NCI-H446 treated with DMSO at 0.1 percent for 48 hours (cell line): ENCODE measurements at places on chromosomes 5 and 9.

DNA sequence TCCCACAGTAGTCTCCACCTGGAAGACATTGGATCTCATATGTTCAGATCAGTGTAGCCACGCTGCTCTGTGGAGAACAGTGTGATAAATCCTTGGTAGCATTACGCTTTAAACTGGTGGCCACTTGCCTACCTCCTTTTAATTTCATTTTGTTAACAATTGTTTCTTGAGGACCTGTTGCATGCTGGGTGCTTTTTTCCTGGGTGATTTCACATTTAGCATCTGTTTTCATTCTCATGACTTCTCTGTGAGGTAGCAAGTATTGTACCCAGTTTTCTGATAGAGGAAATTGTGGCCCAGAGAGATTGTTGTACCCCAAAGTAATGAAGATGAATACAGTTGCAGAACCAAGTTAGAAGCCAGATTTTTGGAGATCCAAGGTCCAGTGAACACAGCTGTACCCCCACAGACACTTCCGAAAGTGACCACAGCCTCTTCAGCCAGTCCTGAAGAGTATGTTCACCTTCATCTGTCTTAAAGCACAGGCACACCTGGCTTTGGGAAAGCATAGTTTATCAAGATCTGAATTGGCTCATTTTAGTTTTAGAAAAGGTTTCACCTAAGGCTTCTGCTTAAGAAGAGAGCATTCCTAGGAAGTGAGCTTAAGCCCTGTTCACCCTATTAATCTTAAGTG, 75.2 kb downstream of the F2RL2 start:
- DNase-seq: no peak

GRCh38 chr9:7871977-7872730, 72.6 kb upstream of the DMAC1 start:
- DNase-seq: no peak

DNA sequence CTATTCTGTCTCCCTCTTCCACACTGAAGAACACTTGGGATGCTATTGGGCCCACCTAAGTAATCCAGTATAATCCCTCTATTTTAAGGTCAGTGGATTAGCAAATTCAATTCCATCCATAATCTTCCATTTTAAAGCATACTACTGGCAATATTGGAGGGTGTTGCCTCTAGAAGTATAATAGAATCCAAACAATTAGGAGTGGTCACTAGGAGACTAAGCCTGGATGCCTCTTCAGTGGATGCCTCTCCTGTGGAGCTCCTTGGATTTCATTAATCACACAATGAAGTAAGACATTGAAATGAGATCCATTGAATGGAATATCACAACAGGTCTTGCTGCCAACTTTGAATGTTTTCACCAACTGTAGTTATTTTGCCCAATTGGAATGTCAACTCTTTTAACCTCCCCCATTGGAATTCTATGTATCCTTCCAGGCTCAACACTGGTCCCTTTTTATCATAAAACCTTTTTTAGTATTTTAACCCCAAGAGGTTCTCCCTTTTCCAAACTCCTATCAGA, 311.6 kb downstream of the PLK2 start:
- DNase-seq: no peak

DNA sequence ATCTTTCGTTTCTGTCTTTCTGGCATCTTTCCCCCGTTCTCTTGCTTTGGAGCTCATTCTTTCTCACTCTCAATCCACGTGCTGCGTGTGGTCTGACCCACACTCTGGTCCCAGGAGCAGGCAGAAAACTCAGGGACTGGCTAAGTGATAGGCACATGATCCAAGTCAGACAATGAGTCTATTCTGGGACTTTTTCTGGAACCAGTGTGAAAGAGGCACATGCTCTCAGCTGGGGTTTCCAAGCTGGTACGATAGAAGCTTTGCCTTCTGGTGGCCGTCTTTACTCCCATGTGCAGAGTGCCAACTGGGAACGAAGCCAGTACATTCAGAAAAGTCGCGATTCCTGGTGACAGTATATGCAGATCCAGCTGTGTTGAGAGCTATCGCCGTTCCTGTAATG, 94.4 kb downstream of the PDZD2 start:
- DNase-seq: no peak

DNA sequence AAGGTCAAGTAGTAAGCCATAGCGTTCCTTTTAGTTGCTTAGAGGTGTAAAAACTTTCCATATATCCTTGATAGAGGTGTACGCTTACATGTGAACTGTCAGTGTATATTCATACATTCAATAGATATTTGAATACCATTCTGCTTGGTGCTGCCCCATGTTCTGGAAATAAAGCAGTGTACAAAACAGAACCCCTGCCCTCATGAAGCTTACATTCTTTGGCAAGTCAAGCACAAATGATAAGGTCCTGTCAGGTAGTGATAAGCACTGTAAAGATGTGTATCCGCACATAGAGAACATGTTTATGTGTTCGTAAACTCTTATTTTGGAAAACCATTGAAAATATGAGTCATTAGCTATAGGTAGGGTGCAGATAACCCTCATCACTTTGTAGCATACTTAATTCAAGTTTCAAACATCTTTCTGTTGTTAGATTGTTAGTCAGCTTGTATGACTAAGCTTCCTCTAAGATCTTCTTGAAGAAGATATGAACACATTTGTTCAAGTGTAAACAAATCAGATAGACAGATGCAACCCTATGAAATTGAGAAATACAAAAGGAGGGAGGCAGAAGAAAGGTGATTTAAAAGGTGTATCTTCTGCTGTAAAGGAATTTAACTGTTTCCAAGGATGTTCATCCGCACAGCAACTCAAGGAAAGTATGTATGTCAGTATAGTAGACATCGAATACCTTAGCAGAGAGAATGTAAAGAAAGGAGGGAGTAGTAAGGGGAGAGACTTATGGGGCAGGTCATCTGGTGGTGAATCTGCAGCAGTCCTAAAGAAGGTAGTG, 1.6 kb downstream of the GTF3C4 start:
- no peak for DNase-seq

GRCh38 chr5:22665801-22666200, 187.3 kb downstream of the CDH12 start:
- DNase-seq: no peak

GRCh38 chr5:116699332-116699731, 124.7 kb upstream of the SEMA6A start:
- DNase-seq: no peak

DNA sequence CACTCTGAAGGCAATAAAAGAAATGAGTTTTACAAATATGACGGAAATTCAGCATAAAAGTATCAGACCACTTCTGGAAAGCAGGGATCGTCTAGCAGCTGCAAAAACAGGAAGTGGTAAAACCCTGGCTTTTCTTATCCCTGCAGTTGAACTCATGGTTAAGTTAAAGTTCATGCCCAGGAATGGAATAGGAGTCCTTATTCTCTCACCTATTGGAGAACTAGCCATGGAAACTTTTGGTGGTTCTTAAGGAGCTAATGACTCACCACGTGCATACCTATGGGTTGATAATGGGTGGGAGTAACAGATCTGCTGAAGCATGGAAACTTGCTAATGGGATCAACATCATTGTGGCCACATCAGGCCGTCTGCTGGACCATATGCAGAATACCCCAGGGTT, 93.5 kb upstream of the RGMB start:
- DNase-seq: no peak
